ENCODE measurements at places on chromosomes 7 and 10.
A peak's percentile ranks its signal among the peaks of the same experiment; 100 is the strongest.

GRCh38 chr7:34011696-34012095 is 106.4 kb downstream of the BMPER start:
- DNase-seq = no peak

DNA sequence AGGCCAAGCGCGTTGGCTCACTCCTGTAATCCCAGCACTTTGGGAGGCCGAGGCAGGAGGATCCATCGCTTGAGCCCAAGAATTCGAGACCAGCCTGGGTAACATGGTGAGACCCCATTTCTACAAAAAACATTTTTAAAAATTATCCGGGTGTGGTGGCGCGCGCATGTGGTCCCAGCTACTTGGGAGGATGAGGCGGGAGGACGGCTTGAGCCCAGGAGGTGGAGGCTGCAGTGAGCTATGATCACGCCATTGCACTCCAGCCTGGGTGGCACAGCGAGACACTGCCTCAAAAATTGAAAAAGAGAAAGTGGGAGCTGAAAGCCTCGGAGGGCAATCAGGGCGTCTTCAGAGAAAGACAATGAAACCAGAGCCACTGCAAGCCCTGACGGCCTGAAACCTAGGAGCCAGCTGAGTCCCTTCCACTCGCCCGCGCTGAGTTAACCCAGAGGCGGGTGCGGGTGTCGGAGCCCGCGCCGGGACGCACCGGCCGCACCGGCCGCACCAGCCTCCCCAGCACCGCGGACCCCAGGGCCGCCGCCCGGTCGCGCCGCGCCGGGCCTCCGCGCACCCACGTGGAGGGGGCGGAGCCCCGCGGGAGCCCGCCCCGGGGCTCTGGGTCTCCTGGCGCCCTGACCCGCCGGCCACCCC is 22.4 kb downstream of the ZFAND2A start:
- DNase-seq = peak; percentile 48

DNA sequence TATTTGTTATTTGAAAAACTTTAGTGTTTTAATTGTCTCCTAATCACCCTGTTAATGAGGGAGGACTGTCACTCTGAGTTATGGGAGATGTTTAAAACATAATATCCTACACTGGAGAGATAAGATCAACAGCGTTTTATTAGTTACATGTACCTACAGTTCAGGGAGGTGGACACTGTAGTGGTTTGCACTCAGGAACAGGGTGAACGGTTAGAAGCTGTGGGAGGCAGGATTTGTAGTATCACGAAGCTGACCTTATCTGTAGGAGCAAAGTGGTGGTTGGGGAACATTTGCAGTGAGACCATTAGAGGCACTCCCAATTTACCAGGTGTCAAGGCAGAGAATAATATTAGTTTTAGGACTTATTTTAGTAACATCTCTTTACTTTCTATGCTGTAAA is 193.3 kb upstream of the KCND2 start:
- no peak for DNase-seq

- peak; percentile 14 for DNase-seq
Observed at GRCh38 chr10:36446881-36447280, 678.5 kb upstream of the ANKRD30A start.

- DNase-seq = no peak
Observed at GRCh38 chr10:97861097-97861750, 11.6 kb downstream of the GOLGA7B start.
